ENCODE measurements at places on chromosomes 16 and 17.

DNA sequence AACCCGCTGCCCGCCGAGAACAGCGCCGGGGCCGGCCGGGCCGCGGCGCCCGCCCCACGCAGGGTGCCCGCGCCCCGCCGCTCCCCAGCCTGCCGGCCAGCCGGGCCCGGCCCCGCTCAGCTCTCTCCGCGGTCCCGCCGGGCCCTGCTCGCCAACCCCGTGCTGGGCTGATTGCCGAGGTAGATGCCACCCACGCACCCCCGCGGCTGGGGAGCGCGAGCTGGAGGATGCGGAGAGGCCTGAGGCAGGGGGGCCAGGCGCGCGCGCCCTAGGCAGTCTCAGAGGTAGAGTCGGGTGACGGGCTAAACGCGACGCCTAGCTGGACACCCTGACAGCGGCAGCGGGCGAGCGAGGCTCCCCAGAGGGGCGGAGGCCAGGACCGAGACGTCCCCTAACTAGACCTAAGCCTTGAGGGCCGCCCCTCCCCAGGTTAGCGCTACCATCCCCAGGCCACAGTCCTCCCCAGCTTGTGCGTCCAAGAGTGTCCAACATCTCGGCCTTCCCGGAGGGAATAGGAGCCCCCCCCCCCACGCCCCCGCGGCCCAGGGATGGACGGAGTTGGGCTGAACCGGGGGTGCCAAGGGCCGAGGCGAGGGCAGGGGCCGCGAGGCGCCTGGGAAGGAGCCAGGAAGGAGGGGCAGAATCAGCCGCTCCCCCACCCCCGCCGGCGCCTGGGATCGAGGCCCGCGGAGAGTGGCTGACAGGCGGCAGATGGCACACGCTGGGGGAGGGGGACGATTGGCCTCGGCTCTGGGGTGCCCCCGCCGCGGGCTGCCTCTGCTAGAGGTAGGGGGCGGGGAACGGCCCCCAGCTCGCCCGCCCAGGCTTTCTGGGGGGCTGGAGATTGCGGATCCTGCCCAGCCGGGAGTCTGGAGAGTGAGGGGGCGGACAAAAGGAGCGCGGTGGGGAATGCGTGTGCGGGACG is 2.5 kb upstream of the ZNF423 start:
- no peak for DNase-seq

DNA sequence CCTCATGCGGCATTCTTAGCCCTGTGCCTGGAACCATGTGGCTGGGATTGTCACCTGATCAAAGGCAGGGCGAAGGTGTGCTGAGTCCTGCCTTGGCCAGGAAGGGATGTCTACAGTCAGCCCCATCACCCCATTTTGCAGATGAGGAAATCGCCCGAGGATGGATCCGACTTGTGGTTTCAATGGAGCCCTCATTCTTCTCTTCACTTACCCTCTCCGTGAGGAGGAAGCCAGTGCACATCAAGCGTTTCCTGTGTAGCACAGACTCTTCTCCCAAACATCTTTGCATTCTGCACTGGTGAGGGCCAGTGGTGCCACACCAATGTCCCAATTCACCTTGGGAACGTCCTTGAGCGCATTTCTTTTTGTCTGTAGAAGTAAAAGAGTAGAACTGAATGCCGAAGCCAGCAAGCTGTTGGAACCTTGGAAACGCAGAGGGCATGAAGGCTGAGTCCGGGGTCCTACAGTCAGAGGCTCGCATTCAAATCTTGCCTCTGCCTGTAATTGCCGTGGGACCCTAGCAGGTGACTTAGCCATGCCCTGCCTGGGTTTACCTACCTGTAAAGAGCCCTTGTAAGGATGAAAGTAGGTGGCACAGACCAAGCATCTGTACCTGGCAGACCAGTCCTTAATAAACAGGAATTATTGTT is 85.4 kb downstream of the IRF8 start:
- DNase-seq: no peak

DNA sequence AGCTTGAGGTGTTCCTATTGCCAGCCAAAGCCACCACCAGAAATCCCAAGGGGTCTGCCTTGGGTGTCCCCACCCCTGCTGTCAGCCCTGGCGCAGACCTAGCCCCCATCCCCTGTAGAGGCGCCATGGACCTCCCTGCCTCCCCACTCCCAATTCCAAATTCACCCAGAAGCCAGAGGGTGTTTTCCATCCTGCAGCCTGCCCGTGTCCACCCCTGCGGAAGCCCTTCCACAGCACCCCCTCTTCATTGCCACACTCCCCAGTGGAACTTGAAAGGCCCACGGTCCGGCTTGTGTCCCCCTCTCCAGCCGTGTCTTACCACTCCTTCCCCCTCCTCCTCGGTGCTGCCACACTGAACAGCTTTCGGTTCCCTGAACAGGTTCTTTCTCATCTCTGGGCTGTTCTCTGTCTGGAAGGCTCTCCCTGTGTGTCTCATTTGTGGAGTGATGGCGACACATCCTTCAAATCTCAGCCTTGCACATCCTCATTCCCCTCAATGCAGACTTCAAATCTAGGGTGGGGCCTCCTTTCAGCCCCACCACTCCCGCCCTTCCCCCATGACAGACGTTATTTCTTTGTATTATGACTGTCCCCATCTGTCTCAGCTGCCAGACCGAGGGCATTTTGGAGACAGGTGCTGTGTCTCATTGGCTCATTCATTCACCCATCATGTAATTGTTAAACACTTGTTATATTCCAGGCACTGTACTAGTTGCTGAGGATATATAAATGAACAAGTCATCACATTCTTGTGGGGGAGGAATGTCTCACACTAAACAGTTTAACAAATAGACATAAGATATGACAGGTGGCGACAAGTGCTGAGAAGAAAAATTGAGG is 36.3 kb downstream of the ADGRG5 start:
- DNase-seq: no peak

GRCh38 chr16:86048221-86048620 is 149.3 kb downstream of the IRF8 start:
- DNase-seq: no peak

- DNase-seq: no peak
Measured at GRCh38 chr16:67163164-67163998, 1.2 kb upstream of the HSF4 start.

DNA sequence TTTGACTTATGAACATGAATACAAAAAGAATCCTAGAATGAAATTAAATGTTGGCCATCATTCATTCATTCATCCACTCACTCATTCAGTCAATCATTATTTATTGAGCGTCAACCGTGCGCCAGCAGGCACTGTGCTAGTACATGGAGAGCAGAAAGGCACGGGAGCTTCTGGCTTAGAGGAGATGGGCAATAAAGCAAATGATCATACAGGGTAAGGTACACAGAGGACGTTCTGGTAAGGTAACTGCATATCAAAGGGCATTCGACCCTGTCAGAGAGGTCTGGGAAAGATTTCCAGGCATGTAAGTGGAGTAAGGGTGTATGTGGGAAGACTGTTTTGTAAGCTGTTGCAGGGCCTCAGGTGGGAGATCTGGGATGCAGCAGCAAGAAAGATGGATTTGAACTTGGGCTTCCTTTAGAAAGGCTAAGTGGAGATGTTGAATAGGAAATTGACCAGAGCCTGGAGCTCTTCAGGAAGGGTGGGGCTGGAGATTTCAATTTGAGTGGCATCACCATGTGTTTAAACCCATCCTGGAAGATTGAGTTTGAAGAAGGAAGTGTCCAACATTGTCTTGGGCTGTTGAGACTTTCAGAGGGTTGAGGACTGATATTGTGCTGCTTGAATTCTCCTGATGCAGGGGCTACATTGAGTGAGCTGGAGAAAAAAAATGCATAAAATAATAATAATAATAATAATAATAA is 2.8 kb upstream of the MSI2 start:
- DNase-seq: no peak

DNA sequence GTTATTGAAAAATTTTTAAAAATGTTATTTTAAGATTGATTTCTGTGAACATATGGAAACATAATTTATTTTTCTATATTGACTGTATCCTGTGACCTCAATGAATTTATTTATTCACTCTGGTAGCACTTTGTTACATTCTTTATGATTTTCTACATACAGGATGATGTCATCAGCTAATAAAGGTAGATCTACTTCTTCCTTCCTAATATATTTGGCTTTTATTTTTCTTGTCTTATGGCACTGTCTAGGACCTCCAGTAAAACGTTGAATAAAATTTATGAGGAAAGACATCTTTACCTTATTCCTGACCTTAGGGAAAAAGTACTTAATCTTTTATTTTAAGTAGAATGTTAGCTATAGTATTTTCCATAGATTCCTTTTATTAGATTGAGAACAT is 78.8 kb upstream of the MAF start:
- DNase-seq: no peak

DNA sequence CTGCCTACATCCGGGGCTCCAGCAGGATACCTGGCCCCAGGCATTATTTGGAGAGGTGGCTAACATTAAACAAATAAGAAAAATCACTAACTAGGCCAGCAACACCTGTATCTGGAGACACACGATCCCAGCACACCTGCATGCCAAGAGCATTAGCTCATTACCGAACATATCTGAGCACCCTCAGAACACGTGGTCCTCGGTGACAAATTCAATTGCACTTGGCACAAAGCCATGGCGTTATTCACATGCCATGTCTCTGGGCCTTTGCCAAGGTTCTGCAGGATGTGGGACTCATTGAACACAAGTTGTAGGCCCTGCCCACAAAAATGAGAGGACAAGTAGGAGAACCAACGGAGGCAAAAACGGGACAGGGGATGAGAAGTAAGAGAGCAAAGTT is 552.3 kb downstream of the TOX3 start:
- no peak for DNase-seq
